ENCODE measurements at places on chromosomes 13 and 19.

DNA sequence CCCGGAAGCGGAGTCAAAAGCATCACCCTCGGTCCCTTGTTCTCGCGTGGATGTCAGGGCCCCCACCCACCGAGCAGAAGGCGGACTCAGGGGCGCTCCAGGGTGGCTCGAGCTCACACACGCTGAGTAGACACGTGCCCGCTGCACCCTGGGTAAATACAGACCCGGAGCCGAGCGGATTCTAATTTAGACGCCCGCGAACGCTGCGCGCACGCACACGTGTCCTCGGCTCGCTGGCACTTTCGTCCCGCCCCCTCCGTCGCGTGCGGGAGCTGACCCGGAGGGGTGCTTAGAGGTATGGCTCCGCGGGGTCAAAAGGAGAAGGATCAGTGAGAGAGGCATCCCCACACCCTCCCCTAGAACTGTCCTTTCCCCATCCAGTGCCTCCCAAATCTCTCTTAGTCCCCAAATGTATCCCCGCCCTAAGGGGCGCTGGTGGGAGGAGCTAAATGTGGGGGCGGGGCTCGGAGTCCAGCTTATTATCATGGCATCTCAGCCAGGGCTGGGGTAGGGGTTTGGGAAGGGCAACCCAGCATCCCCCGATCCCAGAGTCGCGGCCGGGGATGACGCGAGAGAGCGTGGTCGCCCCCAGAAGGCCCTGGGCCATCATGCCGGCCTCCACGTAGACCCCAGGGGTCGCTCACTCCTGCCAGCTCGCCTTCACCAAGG lies 451 bp upstream of the ICAM5 start:
- DNase-seq = peak; percentile 51

DNA sequence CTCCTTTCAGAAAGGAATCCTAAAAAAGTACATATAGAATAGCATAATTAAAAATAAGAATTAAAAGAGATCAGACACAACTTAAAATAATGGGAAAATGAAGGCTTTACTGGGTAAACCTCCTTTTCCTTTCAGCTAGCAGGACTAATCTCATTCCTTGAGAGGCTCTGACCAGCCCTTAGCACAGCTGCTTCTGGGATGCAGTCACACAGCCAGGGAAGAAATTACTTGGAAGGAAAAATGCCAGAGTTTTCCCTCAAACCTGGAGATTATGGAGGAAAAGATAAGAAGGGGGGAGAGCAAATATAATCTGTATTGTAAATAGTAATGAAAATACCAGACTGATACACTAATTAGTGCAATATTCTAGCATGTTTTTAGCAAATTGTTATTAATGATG lies 91.8 kb downstream of the LRCH1 start:
- DNase-seq = no peak

DNA sequence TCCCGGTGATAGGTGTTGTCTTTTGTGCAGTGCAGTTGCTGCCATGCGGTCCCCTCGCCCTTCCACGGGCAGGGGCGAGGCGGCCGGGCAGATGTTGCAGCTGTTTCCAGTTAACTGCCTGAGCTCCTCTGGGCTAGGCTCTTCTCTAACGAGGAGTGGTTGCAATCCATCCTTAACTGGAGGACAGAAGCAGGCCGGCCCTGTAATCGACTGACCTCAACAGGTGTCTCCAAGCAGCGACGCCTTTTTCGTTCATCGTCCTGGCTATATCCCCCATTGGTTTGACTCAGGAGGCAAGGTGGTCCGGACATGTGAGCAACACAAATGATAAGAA lies 1.9 kb upstream of the TSC22D1 start:
- peak; percentile 29 for DNase-seq

DNA sequence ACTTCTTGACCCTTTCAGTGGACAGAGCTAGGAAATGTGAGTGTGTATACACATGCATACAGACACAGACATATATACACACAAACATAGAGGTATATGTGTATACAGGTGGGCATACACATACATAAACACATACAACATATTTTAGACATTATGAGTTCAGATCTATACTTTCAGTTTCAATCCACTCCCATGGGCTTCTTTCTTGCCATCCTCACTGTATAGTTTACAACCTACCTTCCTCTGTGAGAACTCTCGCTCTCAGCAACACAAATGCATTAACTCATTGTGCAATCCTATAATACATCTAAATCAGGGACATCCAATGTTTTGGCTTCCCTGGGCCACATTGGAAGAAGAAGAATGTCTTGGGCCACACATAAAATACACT lies 21.2 kb upstream of the SCEL start:
- no peak for DNase-seq

GRCh38 chr13:77511552-77511951 lies 24.0 kb upstream of the SCEL start:
- no peak for DNase-seq

GRCh38 chr13:40352380-40352778 lies 314.1 kb downstream of the FOXO1 start:
- no peak for DNase-seq

- no peak for DNase-seq
Measured at GRCh38 chr19:4467835-4468234, 4.3 kb upstream of the HDGFL2 start.

DNA sequence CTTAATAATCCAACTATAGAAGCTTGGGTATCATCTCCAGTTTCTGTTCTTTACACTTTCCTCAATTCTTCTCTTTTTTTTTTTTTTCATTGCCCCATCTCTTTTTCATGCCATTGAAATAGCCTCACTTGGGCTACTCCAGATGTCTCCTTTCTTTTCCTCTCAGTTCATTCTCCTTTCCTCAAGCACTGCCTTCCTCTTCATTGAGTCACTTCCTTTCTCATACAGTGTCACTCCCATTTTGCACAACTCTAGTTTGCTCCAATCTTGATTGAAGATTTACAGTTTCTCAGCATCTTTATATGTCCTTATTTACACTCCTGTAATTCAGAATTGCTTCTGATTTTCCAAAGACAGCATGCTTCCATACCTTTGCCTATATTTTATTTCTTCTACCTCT lies 61.3 kb downstream of the IPO5 start:
- DNase-seq = no peak

GRCh38 chr19:13946414-13946813 lies 5.9 kb upstream of the DCAF15 start:
- DNase-seq = no peak

DNA sequence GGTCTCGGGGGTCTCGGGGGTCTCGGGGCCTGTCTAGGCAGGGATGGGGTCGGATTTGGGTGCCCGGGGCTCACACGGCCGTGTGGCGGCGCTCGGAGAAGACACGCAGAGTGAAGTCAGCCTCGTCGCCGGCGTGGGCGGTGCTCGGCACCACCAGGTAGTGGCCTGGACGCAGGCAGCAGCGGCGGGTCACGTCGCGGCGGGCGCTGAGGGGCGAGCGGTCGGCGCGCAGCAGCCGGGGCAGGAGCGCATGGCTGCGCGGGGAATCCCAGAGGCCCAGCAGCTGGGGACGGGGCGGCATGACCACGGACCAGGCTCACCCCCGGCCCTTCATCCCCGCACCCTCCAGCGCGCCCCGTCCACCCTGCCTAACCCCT lies 8.2 kb downstream of the CAPN12 start:
- peak; percentile 34 for DNase-seq

DNA sequence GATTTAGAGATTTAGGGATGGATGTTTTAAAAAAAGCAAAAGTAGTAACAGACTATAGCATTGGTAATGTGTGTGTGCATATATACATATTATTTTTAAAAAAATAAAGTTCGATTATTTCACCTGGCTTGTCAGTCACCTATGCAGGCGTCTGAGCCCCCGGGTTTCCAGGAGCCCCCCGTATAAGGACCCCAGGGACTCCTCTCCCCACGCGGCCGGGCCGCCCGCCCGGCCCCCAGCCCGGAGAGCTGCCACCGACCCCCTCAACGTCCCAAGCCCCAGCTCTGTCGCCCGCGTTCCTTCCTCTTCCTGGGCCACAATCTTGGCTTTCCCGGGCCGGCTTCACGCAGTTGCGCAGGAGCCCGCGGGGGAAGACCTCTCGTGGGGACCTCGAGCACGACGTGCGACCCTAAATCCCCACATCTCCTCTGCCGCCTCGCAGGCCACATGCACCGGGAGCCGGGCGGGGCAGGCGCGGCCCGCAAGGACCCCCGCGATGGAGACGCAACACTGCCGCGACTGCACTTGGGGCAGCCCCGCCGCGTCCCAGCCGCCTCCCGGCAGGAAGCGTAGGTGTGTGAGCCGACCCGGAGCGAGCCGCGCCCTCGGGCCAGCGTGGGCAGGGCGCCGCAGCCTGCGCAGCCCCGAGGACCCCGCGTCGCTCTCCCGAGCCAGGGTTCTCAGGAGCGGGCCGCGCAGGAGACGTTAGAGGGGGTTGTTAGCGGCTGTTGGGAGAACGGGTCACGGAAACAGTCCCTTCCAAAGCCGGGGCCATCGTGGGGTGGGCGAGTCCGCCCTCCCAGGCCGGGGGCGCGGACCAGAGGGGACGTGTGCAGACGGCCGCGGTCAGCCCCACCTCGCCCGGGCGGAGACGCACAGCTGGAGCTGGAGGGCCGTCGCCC lies 840 bp upstream of the CCNA1 start:
- peak; percentile 13 for DNase-seq

- no peak for DNase-seq
Measured at GRCh38 chr13:78160793-78161192, 242.2 kb upstream of the EDNRB start.

DNA sequence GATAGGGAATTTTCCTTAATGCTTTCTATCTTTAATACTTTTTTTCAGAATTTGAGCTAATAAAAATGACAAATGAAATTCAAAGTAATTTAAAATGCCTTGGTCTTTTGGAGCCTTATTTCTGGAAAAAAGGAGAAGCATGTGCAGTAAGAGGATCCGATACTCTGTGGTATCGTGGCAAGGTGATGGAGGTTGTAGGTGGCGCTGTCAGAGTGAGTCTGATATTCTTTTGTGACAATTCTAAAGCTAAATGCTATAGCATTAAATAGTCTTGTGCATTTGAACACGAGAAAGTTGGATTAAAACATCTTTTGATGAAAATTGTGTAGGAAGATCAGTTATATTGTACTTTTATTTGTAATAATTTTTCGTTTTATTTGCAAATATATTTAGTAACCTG lies 95.0 kb downstream of the RNF17 start:
- no peak for DNase-seq

DNA sequence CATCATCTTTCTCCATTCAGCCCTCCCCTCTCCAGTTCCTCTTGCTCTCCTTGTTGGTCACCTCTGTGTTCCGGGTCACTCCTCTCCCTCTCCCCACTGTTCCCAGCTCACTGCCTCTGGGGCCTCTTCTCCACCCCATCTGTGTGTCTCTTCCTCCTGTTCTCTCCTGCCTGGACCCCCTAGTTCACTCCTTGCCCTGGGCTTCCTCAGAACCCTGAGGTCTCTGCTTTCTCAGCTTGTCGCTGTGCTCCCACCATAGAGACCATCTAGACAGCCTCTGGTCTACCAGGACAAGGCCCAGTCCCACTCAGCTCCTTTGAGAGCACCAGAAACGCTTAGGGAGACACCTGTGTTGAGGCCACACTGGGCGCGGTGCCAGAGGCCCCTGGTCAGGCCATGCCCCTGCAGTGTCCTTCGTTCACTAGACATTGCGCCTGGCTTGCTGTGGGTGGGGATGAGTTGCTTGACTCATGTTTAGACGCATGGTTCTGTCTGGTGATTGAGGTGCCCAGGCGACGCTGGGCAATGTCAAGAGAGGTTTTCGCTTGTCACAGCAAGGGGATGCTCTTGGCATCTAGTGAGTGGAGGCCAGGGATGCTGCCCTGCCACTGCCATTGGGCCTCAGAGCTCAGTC lies 4.8 kb downstream of the LENG9 start:
- no peak for DNase-seq

DNA sequence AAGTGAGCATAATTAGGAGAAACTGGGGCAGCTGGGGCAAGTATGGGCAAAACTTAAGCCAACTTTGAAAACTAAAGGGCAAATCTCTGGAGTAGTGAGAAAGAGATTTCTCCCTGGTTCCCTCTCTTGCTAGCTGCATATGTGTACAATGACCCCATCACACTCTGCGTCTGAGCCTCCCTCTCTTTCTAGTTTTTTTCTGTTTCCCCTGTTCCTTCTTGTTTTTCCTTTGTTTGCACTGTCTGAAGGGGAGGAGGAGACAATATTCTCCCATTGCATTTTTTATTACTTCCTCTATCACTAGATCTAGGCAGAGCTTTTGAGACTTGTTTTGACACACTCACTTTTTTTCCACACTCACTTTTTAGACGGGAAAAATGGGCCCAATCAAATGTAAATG lies 11.2 kb upstream of the CLDN10 start:
- DNase-seq = no peak

- DNase-seq = peak; percentile 16
Measured at GRCh38 chr13:101514695-101515275, 62.3 kb downstream of the ITGBL1 start.

DNA sequence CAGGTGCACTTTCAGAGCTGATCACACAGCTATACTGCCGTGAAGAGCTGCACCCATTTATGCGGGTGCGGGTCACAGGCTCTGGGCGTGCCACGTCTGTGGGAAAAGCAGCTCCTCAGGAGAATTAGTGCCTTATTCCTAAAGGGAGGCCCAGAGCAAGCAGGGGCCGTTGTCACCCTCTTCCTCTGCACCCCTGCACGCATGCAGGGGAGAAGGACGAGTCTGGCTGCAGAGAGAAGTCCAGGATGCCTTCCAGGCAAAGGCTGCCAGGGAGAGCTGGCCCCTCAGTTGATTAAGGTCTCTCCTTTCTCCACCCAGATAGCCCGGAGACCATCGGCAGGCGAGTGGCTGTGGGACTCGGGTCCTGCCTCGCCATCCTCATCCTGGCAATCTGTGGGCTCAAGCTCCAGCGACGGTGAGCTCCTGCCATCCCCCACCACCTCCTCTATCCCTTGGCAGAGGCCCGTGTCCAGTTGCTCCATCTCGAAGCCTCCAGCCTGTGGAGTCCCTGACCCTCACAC lies 3.1 kb upstream of the FFAR1 start:
- no peak for DNase-seq

DNA sequence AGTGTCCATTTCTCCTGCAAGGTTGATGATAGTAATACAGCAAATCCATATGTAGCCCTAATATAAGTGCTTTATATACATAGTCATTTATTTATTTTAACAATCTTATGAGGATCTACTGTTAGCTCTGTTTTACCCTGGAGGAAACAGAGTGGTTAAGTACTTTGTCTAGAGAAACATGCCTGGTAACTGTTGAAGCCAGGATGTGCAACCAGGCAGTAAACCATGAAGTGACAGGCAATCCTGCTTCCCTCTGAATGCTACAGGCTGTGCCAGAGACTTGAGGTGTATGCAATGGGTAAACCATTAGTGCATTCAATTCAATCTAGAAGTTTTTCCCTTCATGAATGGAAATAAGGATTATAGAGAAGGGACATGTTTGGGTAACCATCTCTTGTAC lies 911.0 kb downstream of the PCDH17 start:
- DNase-seq = no peak

- no peak for DNase-seq
Measured at GRCh38 chr13:48514793-48515192, 18.1 kb downstream of the RCBTB2 start.

GRCh38 chr19:2375353-2376121 lies 15.5 kb downstream of the TMPRSS9 start:
- DNase-seq = no peak

GRCh38 chr13:51801631-51802099 lies 2.3 kb downstream of the DHRS12 start:
- peak; percentile 27 for DNase-seq

- no peak for DNase-seq
Measured at GRCh38 chr13:44093607-44094564, 214.2 kb downstream of the LACC1 start.
